Left ventricle myocardium inferior (tissue), 1 donor: ENCODE measurements at places on chromosomes 4 and X.

GRCh38 chrX:136215559-136215958 is 35.6 kb downstream of the MAP7D3 start:
- no peak for DNase-seq

- no peak for DNase-seq
Measured at GRCh38 chr4:77154761-77155499, 2.1 kb upstream of the CCNG2 start.

DNA sequence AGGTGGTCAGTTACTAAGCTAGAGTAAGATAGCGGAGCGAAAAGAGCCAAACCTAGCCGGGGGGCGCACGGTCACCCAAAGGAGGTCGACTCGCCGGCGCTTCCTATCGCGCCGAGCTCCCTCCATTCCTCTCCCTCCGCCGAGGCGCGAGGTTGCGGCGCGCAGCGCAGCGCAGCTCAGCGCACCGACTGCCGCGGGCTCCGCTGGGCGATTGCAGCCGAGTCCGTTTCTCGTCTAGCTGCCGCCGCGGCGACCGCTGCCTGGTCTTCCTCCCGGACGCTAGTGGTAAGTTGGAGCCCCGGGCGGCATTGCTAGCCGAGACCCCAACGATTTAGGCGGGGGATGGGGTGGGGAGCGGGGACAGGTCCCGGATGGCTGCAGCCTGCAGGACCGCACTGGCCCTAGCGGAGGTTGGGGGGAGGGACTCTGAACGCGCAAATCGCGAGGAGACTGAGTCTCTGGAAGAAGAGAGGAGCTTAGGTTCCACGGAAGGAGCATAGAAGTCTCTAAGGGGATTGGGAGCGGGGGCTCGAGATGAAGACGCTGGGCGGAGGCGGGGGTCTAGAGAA is 573 bp downstream of the HTR2C start:
- no peak for DNase-seq

DNA sequence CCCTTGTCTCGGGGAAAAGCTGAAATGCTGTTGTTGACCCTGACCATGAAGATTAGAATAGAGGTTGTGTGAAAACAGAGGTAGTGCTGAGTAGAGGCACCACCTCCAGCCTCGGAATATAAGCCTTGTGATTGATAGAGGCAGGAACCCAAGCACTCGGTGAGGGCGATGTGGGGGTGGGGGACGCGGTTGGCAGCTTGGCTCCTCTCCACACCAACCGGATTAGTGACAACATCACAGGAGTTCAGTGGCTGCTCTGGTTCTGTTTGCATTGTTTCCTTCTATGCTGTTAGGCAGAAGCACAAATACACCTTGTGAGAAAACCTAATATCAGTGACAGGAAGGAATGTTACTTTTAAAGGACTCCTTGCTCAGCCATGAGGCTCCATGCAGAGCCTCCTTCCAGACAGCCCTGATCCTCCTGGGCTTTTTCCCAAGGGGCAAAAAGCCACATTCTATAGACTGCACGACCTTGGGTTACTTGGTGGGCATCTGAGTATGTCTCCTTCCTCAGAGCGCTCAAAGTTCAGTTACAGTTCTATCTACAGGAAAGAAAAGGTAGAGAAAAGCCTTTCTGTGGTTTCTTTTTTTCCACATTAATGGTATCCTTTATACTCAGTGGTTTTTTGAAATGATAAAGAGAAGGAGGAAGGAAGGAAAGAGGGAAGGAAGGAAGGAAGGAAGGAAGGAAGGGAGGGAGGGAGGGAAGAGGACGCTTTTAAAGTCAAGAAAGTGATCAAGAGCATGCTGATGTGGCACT is 150.4 kb upstream of the NOCT start:
- no peak for DNase-seq

GRCh38 chrX:33840176-33840575 is 291.9 kb downstream of the FAM47A start:
- no peak for DNase-seq

DNA sequence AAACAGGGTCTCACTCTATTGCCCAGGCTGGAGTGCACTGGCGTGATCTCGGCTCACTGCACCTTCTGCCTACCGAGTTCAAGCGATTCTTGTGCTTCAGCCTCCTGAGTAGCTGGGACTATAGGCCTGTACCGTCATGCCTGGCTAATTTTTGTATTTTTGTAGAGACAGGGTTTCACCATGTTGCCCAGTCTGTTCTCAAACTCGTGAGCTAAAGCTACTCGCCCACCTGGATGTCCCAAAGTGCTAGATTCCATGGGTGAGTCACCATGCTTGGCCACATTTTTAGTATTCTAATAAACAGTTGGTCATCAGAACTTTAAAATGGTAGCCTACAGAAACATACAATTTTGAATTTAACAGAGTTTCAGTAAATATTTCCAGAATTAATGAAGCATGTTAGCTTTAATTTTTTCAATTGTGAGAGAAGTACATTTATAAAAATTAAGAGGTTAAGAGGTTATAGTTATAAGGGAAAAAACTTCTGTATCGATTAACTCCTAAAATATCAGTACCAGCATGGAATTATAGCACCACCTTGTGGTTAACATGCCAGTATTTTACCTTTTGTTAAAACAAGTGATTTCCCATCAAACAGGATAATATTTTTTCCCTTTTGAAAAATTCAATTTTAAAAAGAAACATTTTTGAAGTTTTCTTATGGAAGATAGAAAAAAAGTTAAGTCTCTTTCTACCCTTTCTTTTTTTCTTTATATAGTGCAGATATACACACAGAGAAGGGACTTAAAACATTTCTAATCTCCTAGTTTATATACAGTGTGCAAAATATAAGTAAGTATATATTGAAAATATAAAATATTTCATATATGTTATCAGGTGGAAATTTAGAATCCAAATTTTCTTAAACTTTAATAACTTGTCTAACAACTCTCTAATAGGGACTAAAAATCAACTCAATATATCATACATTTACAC is 35.4 kb downstream of the CEP44 start:
- no peak for DNase-seq

DNA sequence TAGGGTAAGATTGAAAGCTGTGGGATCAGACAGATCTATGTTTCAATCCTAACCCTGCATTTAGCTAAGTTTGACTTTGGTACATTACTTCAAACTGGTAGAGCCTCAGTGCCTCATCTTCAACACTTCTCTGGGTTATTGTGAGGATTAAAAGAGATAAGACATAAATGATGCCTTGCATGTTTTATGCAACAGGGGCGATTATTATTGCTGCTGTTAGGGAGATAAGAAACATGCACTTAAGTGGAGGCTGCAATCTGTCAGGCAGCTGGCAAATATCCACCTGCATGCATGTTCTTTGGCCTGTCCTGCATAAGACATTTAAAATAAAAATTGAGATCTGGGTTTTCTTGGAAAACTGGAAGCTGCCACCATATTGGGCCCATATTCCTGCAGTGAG is 24.6 kb downstream of the UNC5C start:
- DNase-seq: no peak

DNA sequence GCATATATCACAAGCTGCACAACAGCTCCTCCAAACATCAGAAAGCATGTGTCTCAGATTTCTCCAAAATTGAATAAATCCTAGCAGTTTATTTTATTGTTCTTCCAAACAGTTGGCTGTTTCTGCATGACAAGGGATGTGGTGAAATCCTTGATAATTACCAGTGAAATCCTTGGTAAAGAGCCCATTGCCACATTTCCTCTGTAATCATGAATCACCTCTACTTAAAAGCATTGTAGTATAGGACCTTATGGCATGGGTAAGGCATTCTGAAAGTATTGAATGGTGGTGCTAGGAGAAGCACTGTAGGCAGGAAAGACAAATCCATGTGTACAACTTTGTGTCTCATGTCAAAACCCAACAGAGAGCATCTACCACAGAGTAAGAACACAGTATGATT is 135.8 kb upstream of the NDST3 start:
- DNase-seq: no peak

- no peak for DNase-seq
Measured at GRCh38 chrX:151153086-151153485, 23.3 kb upstream of the GPR50 start.

- no peak for DNase-seq
Measured at GRCh38 chr4:151626228-151626627, 134.6 kb downstream of the GATB start.

DNA sequence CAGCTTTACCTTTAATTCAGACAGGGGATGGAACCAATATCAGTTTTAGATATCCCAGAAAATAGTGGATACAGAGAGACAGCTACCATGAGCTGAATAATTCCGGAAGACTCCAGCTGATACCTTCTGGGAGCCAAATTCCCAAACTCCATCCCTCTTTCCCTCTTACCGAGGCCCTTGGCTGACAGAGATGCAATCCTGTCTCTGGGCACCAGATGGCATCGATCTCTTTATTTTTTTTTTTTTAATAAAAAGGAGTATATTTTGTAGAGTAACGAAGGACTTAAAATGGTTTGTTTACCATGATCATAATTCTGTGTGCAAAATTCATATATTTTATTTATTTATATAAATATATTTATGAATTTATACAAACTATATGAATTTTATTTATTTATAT is 31.0 kb downstream of the RAB40A start:
- DNase-seq: no peak
